ENCODE measurements at places on chromosomes 2 and 18. TPM values are rescaled to one million over a fixed set of nuclear protein-coding genes. Genes with fewer than 3 reads are reported as not detected.

IL1F10 gene
- not detected for total RNA-seq

LYG1 gene
- total RNA-seq: 1.1 TPM

BMP10 gene
- total RNA-seq: not detected

GRP gene
- not detected for total RNA-seq

CCL20 gene
- 0.18 TPM for total RNA-seq
